ENCODE measurements at places on chromosomes 3 and 15.

GRCh38 chr15:100049936-100050876, 291.6 kb downstream of the ADAMTS17 start:
- DNase-seq, result no peak

- no peak for DNase-seq
These were observed 94.0 kb upstream of the PLCL2 start for GRCh38 chr3:16790432-16791400.

- no peak for DNase-seq
These were observed 613.6 kb downstream of the CADM2 start for GRCh38 chr3:85572426-85572825.

GRCh38 chr15:52111517-52112202, 915 bp downstream of the BCL2L10 start:
- DNase-seq, result no peak

DNA sequence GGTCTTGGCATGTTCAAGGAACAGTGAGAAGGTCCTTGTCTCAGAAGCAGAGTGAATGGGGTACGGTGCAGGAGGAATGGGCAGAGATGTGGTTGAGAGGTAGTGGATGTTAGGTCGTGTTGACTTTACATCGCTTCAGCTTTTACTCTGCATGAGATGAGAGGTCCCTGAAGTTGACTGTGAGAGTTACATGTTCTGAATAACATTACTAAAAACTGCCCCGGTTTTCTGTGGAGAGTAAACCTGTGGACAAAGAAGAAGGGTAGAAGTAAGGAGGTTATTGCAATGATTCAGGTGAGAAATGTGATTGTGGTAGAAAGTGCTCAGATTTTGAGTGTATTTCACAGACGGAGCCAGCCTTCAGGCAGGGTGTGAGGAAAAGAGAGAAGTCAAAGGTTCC, 105.6 kb downstream of the ARNT2 start:
- no peak for DNase-seq

- no peak for DNase-seq
These were observed 89.7 kb downstream of the SEC22A start for GRCh38 chr3:123291404-123291803.

- no peak for DNase-seq
These were observed 190.4 kb upstream of the BCL6 start for GRCh38 chr3:187935623-187936156.

- no peak for DNase-seq
These were observed 744 bp downstream of the ZNF619 start for GRCh38 chr3:40477666-40478065.

GRCh38 chr15:70101459-70102113, 3.9 kb upstream of the TLE3 start:
- DNase-seq, result no peak

- DNase-seq, result no peak
These were observed 921 bp downstream of the FBXL2 start for GRCh38 chr3:33278163-33278562.

DNA sequence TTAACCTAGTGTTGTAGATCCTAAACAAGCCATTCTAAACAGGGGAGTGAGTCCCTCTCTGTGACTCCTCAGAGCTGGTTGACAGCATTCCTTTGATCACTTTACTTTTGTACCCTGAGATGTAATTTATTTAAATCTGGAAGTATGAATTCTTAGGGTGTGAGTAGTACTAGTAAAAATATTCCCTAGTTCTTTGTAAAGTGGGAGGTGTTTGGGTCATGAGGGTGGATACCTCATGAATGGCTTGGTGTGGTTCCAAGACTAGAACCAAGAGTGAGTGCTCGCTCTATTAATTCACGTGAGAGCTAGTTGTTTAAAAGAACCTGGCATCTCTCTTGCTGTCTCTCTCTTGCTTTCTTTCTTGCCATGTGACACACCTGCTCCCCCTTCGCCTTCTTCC, 223.7 kb downstream of the SQOR start:
- no peak for DNase-seq

DNA sequence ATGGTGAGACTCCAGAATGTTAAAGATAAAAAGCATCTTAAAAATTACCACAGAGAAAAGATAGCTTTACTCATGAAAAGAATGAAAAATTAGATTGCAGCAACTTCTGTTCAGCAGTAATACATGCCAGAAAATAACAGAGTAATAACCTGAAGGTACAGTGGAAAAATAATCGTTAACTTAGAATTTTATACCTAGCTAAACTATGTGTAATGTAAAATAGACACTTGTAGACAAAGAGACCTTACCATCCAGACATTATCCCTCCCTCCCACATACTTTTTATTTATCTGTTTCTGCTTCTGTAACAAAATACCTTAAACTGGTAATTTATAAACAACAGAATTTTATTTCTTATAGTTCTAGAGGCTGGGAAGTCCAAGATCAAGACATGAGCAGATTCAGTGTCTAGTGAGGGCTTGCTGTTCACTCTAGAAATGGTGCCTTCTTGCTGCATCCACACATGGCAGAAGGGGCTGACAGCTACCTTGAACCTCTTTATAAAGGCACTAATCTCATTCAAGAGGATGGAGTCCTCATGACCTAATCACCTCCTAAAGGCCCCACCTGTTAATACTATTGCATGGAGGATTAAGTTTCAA, 90.7 kb downstream of the COL6A6 start:
- no peak for DNase-seq

DNA sequence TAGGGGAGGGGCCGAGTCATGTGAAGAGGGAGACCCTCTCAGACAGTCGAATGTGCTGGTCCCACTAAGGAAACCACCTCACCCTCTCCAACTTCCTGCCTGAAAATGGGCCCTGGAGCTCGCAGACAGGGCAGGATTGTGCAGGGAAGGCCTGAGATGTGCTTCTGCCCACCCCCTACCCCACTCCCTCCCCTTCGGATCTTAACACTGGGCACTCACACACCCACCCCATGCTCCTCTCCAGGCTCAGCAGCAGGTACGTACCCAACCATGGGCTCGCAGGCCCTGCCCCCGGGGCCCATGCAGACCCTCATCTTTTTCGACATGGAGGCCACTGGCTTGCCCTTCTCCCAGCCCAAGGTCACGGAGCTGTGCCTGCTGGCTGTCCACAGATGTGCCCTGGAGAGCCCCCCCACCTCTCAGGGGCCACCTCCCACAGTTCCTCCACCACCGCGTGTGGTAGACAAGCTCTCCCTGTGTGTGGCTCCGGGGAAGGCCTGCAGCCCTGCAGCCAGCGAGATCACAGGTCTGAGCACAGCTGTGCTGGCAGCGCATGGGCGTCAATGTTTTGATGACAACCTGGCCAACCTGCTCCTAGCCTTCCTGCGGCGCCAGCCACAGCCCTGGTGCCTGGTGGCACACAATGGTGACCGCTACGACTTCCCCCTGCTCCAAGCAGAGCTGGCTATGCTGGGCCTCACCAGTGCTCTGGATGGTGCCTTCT, 20.0 kb downstream of the ATRIP start:
- DNase-seq, result no peak

- DNase-seq, result peak; percentile 57
These were observed 825 bp upstream of the RTP3 start for GRCh38 chr3:46496746-46497555.

DNA sequence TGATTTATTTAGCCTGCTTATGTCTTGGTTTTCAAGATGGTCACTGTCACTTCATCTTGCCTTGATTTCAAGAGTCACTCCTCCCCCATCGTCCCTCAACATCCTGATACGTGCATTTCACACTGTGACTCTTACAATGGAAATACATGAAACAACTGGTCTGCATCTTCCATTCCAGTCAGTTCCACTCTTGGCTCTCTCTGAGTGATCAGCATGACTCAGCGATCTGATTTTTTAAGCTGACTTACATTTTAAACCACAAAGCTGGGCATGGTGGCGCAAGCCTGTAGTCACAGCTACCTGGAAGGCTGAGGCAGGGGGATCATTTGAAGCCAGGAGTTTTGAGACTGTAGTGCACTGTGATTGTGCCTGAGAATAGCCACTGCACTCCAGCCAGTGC, 271.2 kb upstream of the ROPN1 start:
- no peak for DNase-seq

All from activated CD4-positive, alpha-beta T cell treated with anti-CD3 and anti-CD28 coated beads, Interleukin-2, amount 50 U/mL, for 4 hours (primary cell).